ENCODE measurements at places on chromosomes 13 and 19.

GRCh38 chr19:41753936-41754529 is 1.3 kb upstream of the CEACAM6 start:
- peak; percentile 34 for DNase-seq

DNA sequence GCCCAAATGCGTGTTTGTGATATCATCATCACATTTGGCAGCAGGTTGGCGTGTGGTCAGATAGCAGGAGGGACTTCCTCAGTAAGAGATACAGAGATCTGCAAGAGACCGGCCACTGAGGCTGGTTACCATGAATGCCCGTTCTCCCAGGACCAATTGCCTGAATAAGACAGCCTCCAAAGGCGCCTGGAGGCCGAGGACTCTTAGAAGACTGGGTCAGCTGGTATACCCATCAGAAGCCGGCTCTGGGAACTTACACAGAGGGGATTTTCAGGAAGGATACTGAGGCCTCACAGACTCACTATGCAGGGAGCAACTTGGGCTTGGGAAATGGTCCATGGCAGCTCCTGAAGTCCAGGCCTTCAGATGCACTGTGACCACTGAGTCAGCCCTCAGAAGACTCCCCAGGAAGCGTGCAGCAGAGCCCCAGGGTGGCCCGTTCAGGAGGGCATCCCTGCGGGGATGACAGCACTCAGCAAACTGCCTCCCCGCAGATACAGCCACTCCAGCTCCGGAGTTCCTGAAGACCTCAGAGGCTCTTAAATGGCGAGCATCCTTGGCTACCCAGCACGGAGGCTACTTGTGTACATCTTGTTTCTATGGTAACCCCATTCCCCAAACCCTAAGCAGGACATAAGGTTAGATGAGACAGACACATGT is 26.4 kb upstream of the VSTM2B start:
- DNase-seq, result no peak

DNA sequence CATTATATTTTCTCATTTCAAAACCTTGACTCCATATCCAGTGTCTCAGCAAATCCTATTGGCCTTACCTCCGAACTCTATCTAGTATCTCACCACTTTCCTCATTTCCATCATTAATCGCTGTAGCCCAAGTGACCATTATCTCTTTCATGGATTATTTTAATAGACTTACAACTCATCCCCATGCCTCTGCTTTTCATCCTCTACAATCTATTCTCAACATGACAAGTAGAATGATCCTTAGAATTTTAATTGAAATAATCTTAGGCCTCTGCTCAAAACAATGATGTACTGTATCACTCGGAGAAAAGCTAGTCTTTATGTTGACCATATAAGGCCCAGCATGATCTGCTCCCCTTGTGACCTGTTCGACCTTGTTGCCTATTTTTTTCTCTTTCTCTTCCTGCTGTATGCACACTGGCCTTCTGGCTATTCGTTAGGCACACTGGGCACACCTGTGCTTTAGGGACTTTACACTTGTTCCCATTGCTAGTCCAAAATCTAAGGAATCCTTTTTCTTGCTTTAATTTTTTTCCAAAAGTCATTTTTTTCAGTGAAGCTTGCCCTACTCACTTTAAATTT is 21.4 kb downstream of the DNAJC15 start:
- DNase-seq, result no peak

GRCh38 chr19:1115646-1116420 is 12.0 kb downstream of the GPX4 start:
- peak; percentile 78 for DNase-seq

- DNase-seq, result no peak
Measured at GRCh38 chr13:106381091-106381490, 154.4 kb downstream of the EFNB2 start.

GRCh38 chr19:57263244-57263741 is 17.0 kb upstream of the ZNF460 start:
- no peak for DNase-seq
